GM12878 (cell line): ENCODE measurements at places on chromosomes 12 and 14.

DNA sequence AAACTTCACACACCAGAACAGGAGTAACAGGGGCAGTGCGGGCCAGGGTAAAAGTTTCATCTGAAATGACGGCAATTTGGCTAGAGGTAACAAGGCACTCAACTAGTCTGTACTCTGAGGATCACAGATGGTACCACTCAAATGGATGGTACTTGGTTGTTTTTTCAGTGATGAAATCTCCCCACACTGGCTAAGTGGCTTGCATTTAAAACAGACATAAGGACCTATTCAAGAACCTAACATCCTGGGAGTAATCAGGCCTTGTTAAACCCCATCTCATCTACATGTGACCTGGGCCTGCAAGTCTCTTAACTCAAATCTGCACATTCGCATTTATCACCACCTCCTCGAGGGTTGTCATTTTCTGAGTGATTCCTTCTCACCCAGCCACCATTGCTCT is 90.8 kb downstream of the PRKAB1 start:
- DNase-seq: no peak

DNA sequence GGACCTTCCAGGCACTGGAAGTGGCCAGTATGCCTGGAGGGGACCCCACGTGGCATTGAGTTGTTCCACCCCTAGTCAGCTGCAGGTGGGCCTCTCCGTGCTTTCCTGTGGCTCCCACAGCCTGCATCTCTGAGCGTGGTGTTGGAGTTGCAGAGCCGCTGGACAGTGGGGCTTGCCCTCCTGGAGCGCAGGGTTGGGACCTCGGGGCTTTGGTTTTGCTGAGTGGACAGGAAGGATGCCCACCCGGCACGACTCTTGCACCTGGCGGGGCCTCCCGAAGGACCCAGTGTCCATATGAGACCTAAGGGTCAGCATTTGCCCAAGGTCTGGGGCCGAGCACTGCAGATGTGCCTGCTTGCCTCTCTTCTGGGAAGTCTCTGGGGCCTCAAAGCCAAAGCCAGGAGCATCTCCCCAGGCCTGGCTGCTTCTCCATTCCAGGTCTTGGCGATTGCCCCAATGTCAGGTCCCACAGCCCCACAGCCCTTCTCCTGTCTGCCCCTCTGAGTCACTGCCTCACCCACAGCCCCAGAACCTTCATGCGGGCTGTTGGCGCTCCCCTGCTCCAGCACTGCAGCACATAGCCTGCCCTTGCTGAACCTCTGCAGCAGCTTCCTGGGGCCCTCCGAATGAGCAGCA is 1.5 kb downstream of the PACS2 start:
- no peak for DNase-seq

GRCh38 chr12:67669934-67670631 is 21.5 kb downstream of the DYRK2 start:
- no peak for DNase-seq

- DNase-seq: no peak
Measured at GRCh38 chr12:79949098-79949497, 14.2 kb upstream of the PPP1R12A start.

DNA sequence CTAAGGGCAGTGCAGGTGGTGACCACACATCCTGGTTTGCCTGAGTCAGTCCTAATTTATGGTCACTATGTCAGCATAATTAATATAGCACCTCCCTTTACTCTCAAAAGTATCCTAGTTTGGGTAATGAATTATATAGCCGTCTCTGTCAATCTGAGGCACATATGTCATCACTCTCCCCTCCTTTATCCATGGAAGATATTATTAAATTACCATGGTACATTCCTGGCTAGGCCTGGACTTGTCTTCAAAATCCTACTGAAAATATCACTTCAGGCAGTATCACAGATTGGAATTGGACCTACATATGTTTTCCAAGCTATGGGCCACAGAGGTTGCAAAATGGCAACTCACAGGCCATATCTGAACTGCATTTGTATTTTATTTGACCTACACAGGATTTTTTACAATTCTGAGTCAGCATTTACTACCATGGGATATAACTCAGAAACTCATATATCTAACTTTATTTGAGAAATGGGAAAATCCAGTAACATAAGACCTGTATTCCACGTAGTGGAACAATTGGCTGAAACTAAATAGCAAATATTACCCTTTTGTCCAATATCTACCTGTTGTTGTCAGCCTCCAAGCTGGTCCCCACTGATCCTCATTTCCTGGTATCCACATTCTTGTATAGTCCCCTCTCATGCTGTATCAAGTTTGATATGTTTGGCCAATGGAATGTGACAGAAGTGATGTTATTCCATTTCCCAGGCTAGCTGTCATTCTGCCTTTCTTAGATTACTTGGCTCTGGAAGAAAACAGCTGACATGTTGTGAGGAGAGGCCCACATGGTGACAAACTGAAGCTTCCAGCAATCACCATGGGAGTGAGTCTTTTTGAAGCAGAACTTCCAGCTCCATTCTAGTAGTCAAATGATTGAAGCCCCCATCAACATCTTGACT is 102.5 kb upstream of the MDM1 start:
- no peak for DNase-seq

DNA sequence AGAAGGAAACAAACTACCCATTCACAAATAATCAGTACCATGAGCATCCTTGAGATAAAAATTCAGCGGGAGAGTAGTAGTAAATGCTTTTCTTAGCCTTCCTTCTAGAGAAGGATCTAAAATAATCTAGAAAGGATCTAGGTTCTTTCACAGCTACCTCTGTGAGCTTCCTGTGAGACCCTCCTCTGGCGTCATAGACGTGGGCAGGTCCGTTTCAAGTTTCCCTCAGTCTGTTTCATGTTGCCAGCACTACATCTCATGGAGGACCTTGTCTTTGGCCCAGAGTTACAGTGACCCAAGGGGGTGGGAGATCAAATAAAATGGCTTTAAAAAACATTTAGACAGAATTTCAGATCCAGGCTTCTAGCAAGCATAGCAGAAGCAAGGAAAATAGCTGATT is 13.6 kb downstream of the DAAM1 start:
- DNase-seq: no peak

DNA sequence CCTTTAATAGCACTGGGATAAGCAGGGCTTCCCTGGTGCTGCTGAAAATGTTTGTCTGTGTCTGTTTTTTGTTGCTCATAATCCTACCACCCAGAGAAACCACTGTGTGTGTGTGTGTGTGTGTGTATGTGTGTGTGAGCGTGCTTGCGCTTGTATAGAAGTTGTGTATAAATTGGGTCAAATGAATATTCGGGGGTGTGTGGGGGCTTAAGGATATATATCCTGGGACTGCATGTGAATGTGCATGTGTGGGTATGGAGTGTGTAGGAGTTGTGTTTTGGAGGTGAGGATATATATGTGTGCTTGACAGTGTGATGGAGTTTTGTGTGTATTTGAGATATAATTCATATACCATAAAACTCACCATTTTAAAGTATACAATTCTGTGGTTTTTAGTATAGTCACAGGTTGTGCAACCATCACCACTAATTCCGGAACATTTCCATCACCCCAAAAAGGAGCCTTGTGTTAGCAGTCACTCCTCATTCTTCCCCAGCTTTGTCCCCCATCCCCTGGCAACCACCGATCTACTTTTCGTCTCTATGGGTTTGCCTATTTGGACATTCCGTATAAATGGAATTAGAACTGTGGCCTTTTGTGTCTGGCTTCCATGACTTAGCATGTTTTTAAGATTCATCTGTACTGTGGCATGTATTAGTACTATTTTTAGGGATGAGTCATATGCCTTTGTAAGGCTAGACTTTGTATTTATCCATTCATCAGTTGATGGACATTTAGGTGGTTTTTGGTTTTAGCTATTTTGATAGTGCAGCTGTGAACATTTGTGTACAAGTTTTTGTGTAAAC is 25.6 kb downstream of the TCTN1 start:
- DNase-seq: no peak
